ENCODE measurements at places on chromosomes 2 and 18.

GRCh38 chr2:71668326-71669057 lies 215.1 kb downstream of the DYSF start:
- no peak for DNase-seq

DNA sequence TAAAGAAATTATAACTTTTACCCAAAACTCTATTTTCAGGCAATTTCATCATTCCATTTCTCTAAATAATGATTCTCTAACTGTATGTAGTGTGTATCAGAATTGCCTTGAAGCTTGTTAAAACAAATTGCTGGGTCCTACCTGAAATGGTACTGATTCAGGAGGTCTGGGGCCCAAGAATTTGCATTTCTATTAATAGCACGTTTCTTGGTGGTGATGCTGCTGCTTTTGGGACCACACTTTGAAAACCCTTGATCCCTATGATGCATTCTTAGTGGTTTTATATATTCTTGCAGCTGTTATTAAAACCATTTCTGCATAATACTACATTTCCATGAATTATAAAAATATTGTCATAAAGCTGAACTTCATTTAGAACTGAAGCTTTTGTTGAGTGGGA lies 140.7 kb downstream of the NCK2 start:
- DNase-seq: no peak

GRCh38 chr2:125870264-125870663 lies 785.7 kb upstream of the GYPC start:
- DNase-seq: no peak

GRCh38 chr2:141519906-141520305 lies 610.9 kb downstream of the LRP1B start:
- no peak for DNase-seq

- no peak for DNase-seq
Observed at GRCh38 chr18:58624011-58624410, 4.9 kb downstream of the ALPK2 start.

DNA sequence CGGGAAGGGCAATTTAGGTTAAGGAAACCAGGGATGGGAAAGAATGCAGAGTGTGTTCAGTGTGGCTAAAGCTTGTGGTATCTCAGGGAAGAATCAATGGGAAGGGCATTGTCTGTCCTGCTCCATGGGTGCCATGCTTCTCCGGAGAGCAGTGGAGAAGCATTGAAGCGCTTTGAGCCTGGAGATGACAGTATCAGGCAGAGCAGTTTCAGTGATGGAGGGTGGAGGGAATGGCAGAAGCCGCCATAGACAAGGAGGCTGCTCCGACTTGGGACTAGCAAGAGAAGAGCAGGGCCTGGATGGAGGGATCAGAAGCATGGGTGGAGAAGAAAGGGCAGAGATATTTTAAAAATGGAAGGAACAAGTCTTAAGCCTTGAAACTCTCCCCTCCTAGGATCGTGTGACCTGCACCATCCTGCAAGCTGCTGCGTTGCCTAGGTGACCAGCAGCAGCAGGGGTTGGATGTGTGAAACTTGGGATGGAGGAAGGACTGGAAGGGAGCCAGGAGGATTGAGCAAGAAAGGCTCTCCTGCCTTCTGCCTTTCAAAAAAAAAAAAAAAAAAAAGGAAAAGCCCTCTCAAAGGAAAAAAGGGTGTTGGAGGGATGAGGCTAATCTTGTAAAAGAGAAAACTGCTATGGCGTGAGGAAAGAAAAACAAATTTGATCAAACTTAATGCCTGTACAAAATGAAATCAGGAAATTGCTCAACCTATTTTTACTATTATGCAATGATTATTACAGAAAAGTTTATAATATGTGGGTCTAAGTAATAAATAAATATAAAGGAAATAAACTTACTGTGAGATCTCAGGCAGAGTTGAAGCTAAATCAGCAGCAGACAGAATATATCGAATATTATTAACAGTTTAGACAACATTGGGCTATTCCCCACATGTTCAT lies 493.8 kb upstream of the NRP2 start:
- DNase-seq: no peak

- DNase-seq: no peak
Observed at GRCh38 chr2:218325566-218326160, 31.0 kb upstream of the CATIP start.

- DNase-seq: no peak
Observed at GRCh38 chr2:23414871-23415270, 29.9 kb downstream of the KLHL29 start.

DNA sequence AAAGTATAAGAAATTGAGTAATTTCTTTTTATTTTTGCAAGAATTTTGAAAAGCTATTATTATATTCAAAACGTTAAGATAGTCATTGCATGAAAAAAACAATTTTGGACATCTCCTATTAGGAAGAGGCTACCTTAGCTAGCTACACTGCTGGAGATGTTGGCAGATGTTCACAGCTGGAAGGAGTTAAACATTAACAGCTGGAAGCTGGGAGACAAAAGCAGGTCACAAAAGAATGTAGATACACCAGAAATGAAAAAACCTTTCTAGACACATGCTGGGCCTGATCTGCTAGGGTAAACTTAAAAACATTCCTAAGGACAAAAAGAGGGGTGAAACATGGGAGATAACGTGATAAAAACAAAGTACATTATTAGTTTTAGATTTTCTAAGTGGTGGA lies 84.4 kb downstream of the SESTD1 start:
- DNase-seq: no peak

- no peak for DNase-seq
Observed at GRCh38 chr2:240994171-240994896, 4.1 kb upstream of the SNED1 start.

DNA sequence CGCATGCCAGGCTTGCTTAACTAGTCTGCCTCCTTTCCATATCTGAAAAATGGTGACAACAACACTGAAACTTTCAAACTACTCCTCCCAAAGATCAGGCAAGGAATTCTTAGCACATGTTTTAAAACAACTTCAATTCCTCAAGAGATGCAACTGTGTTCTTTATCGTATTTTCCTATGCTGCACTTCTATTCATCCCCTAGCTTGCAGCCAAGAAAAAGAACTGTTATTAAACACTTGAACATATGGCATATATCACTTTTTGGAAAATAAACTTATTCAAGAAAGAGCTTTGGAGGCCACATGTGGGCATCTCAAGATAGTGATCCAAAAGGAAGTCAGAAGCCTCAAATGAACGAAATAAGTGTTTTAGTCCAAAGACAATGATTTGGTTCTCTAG lies 75.6 kb upstream of the STAM2 start:
- DNase-seq: no peak

- DNase-seq: no peak
Observed at GRCh38 chr18:525036-525797, 24.7 kb upstream of the COLEC12 start.

- peak; percentile 91 for DNase-seq
Observed at GRCh38 chr2:174836377-174836994, 72.2 kb upstream of the CHRNA1 start.

- no peak for DNase-seq
Observed at GRCh38 chr2:12949406-12949805, 232.7 kb downstream of the TRIB2 start.

DNA sequence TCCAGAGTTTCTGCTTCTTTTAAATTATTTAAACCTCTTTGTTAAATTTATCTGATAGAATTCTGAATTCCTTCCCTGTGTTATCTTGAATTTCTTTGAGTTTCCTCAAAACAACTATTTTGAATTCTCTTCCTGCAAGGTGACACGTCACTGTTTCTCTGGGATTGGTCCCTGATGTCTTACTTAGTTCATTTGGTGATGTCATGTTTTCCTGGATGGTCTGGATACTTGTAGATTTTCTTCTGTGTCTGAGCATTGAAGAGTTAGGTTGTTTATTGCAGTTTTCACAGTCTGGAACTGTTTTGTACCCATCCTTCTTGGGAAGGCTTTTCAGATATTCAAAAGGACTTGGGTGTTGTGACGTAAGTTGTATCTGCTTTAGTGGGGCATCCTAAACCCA lies 172.3 kb upstream of the KCNJ3 start:
- no peak for DNase-seq

DNA sequence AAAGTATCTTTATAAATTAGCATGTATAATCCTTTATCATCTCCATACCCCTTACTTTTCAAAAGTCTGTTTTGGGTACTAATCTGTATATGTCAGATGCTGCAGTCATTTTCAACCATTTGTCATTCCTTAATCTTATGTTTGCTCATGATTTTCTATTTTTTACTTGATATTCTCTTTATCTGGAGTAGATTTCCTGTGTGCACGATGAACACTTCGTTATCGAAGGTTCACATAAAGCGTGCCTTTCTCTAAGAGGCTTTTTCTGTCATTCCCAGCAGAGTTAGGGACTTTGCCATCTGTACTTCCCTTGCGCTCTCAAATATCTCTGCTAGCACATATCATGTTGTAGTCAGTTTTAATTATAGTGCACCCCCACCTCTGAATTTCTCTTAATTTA lies 123.2 kb downstream of the BIRC6 start:
- no peak for DNase-seq

GRCh38 chr2:181943411-181944124 lies 42.1 kb upstream of the PPP1R1C start:
- DNase-seq: no peak

GRCh38 chr2:224479826-224480225 lies 77.9 kb upstream of the FAM124B start:
- DNase-seq: no peak

GRCh38 chr2:45072064-45072861 lies 63.0 kb upstream of the SIX2 start:
- no peak for DNase-seq

DNA sequence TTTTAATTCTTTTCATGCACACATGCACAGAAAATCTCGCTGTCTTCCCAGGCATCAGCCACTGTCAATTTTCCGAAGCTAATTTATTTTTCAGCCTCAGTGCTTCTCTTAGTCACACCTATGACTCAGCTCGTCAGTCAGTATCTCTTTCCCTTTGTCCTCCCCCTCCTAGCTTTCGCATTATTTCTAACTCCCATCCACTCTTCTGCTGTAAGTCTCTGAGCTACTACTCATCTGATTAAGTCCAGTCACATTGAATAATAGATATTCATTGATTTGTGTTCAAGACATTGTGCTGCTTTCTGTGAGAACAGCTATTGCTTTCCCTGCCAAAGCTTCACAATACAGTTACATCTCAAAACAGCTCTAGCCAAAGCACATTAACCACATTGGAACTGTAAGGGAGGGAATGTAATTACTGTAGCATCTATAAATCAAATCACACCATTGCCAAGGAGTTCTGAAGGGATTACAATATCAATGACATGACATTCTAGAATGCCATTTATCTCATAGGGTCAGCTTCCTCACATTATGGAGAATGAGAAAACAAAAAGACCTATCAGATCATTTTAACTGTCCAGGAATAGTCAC lies 89.4 kb downstream of the SCN3A start:
- DNase-seq: peak; percentile 10

- no peak for DNase-seq
Observed at GRCh38 chr2:236613612-236614011, 44.0 kb downstream of the ACKR3 start.

GRCh38 chr2:119231975-119232665 lies 8.5 kb downstream of the STEAP3 start:
- no peak for DNase-seq

- no peak for DNase-seq
Observed at GRCh38 chr2:182717416-182717815, 1.4 kb downstream of the DNAJC10 start.

DNA sequence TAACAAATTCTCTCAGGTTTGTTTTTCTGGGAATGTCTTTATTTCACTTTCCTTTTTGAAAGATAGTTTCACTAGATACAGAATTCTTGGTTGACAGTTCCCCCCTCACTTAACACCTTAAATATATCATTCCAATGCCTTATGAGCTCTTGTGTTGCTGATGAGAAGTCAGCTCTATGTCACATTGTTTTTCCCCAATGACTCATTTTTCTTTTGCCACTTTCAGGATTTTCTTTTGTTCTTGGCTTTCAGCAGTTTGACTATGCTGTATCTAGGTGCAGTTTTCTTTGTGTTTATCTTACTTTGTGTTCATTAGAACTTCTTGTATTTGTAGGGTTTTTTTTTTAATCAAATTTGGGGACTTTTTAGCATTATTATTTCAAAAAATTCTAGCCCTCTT lies 5.6 kb upstream of the RALBP1 start:
- no peak for DNase-seq

Data from AG04449 (cell line).